NCI-H460 (cell line): ENCODE measurements at places on chromosomes 7 and 10.

GRCh38 chr10:120105492-120105891 lies 213.0 kb downstream of the SEC23IP start:
- no peak for DNase-seq

DNA sequence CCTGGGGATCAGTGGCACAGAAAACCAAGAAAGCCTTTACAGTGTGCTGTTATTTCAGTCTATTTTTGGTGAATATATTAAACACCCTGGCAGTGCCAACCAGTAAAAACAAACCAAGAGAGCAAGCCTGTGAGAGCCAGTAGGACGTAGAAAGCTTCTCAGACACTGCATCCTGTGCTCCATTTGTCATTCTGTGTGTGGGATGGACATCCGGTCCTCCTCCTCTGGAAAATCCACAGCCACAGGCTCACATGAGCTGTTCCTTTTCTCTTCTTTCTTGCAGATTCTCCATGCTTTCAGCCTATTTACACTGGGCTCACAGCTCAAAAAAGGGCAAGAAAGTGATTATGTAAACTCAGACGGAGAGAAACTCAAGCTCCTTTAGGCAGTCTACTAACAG lies 119.7 kb upstream of the YAE1 start:
- no peak for DNase-seq

GRCh38 chr7:5700391-5700985 lies 81.0 kb downstream of the RNF216 start:
- no peak for DNase-seq

GRCh38 chr7:110531186-110531585 lies 559.7 kb upstream of the LRRN3 start:
- no peak for DNase-seq

- DNase-seq = no peak
Observed at GRCh38 chr7:141013345-141013715, 1.4 kb downstream of the MRPS33 start.

DNA sequence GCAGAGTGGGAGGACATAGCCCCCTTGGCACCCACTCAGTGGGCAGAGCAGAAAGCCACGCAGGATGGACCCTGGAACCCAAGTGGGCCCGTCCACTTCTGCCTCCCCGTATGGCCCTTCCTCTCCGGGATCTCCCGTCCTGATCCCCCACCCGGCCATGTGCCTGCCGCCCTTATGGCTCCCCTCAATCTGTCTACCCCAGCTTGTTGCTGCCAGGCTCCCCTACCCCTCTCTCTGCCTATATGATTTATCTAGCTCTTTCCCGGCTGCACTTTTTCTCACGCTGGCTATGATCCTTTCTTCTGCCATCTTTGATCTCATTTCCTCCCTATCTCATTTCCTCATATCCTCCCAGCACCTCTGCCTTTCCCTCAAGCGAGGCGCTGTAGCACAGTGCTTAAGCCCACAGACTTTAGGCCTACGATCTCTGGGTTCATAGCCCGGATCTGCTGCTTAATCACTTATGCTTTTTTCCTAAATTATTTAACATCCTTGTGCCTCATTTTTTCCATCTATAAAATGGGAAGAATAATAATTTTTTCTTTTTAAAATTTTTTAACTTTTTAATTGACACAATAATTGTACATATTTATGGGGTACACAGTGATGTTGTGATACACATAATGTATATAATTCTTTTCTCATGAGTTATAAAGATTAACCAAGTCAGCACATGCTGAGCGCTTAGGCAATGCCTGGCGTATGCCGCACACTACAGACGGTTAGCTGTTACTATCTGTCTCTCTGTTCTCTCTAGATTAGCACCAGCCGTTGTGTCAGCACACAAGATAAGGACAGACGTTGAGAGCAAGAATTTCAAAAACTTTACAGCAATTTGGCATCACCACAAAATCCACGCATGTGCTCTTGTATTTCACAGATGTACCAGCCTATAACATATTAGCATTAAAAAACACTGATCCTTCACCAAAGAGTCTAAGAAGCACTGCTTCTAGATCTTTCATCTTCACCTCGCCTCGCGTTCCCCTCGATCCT lies 18.1 kb downstream of the KCNH2 start:
- DNase-seq = no peak

DNA sequence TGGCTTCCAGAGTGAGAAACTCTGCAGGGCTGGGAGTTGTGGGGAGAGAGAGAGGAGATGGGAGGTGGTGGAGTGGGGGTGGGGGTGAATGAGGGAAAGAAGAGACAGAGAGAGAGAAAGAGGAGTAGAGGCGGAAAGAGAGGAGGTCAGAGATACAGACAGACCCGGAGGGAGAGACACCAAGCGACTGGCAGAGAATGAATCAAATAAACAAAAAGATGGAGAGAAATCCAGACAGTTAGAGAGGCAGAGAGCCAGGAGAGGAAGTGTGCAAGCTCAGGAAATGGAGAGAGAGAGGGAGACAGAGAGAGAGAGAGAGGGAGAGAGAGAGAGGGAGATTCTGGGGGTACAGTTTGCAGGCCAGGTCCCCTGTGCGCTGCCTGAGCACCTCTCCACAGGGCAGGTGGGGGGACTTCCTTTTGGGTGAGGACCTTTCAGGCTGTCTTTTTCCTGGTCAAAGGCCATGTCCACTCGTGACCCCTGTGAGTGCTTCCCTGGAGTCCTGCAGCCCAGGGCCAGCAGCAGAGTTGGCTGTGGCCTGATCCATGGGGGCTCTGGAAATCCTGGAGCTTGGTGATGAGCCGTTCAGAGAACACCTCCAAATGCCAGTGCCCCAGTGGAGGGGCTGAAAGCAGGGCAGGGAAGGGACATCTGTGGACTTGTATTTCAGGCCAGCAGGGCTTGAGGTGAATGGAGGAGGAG lies 25.0 kb upstream of the PCBD1 start:
- DNase-seq = no peak
